CD4-positive, alpha-beta T cell treated with Interleukin-4 for 4 hours (primary cell): ENCODE measurements at places on chromosomes 13 and 19.

DNA sequence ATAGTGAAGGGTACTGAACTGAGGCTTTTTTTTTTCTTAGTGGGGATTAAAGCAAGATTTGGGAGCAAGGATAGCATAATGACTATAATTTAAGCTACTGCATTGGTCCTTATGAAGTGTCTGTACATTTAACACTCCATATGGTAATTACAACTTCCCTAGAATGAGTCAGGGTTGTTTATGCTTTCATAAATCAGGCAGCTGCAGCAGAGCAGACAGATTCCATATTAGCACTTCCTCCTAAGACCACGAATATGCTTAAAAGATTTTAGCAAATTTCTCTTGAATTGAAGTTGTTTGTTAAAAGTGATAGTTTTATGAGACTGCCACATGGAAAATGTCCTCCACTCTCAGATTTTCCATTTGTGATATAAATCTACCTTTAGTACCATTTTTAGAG lies 401.1 kb upstream of the SPRY2 start:
- no peak for DNase-seq

- no peak for DNase-seq
Observed at GRCh38 chr13:96525715-96526114, 435.8 kb downstream of the HS6ST3 start.

DNA sequence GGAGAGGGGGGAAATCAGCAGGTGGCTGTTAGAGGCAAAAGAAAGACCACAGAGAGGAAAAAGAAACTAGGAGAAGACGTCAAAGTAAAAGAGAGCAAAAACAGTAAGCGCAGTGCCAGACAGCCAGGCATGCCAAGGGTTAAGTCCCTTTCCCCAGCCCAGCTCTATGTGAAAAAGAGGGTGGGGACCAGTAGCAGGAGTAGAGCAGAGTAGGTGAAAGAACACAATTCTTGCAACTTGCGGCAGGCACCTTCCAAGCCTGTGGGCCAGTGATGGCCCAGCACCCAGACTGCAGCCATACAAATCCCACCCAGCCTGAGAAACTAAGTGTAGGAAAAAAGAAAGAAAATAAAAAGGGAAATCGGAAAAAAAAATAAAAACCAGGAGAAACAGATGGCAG lies 64.2 kb upstream of the ZNF85 start:
- DNase-seq: no peak

GRCh38 chr13:113607889-113608635 lies 23.5 kb downstream of the TFDP1 start:
- DNase-seq: no peak

DNA sequence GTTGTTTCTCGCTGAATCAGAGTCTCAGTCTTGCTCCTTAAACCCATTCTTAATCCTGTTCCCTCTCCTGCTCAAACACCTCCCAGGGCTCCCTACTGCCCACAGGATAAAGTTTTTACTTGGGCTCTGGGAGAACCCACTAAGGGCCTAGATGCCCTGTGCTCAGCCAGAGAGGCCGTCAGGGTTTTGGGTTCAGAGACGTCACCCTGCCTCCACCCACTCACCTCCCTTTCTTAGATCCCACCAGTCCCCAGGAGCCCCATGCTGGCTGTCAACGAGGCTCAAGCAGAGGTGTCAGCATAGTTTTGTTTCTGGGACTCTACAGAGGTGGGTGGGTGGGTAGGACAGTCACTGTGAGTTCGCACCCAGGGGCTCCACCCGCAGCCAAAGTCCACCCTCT lies 15.5 kb upstream of the CYP4F2 start:
- DNase-seq: no peak

GRCh38 chr19:4803736-4804695 lies 12.5 kb downstream of the FEM1A start:
- DNase-seq: peak; percentile 52

- DNase-seq: no peak
Observed at GRCh38 chr13:36888645-36889044, 31.4 kb downstream of the SMAD9 start.

- DNase-seq: no peak
Observed at GRCh38 chr19:46213156-46213555, 16.4 kb upstream of the IGFL1 start.

DNA sequence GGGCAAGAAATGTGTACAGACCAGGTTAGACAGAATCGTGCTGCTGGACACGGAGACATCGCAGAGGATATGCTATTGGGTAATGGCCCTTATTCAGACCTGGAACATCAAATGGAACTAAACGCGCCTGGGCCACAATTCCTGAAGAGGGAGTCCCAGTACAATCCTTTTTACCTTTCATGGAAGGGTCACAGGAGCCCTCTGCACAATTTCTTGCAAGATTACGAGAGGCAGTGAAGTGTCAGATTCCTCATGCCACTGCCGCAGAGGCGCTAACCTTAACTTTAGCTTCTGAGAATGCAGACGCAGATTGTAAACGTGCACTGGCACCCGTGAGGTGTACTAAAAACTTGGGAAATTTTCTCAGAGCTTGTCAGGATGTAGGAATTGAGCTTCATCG lies 18.1 kb downstream of the CLEC4M start:
- DNase-seq: no peak

- no peak for DNase-seq
Observed at GRCh38 chr13:55517312-55517711, 1623.4 kb upstream of the PRR20A start.

- no peak for DNase-seq
Observed at GRCh38 chr13:99392470-99393135, 85.4 kb upstream of the GPR183 start.

- no peak for DNase-seq
Observed at GRCh38 chr13:105972811-105973590, 562.5 kb downstream of the EFNB2 start.

DNA sequence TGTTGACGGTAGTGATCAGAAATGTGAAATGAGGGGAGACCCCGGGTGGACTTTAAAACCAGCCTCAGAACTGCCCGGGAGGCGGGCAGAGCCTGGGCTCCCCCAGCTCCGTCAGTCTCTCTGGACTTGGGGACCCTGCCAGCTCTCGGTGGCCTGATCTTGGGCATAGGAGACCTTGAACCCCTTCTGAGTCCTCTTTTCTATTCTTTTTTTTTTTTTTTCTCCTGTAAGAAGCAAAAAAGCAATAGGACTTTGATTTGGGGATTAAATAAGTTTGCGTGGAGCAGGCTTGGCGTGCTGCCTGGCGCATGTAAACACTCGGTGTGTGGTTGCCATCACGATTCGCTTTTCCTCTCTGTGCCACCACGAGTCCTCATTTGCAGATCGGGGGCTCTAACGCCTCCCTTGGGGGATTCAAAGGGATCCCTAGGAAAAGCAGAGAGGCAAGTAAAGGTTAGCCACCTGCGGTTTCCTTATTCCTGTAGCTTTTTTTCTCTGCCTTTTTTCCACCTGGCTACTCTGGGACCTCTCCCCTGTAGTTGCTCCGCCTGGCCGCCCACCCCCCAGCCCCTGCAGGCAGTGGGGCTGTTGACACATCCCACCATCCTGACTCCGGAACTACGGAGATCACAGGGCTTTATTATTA lies 1.3 kb downstream of the SAFB start:
- DNase-seq: no peak

- DNase-seq: peak; percentile 23
Observed at GRCh38 chr19:51259348-51260245, 8.7 kb downstream of the SIGLECL1 start.

GRCh38 chr13:106756446-106756845 lies 188.5 kb upstream of the ARGLU1 start:
- no peak for DNase-seq

- no peak for DNase-seq
Observed at GRCh38 chr13:44421853-44422525, 48.4 kb downstream of the SERP2 start.

DNA sequence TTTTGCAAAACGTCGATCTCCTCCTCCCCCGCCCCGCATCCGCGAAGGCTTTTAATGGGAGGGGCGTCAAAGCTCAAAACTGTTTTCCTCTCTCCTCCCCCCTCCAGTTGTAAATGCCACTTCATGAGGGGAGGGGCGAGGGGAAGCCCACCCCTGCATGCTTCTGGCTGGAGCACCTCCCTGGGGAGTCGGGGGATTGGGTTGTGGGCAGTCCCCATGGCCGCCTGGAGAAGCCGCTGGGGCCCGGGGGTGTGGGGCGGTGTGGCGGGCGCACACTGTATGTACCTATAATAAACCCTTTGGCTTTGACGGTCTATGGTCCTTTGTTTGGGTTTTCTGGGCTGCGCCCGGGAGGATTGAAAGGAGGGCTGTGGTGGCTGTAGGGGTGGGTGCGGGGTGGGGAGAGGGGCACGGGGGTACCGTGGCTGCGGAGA lies 505 bp upstream of the SHKBP1 start:
- DNase-seq: peak; percentile 21

- no peak for DNase-seq
Observed at GRCh38 chr19:38898788-38899446, 501 bp downstream of the SIRT2 start.

- no peak for DNase-seq
Observed at GRCh38 chr13:106916329-106916976, 348.5 kb upstream of the ARGLU1 start.

DNA sequence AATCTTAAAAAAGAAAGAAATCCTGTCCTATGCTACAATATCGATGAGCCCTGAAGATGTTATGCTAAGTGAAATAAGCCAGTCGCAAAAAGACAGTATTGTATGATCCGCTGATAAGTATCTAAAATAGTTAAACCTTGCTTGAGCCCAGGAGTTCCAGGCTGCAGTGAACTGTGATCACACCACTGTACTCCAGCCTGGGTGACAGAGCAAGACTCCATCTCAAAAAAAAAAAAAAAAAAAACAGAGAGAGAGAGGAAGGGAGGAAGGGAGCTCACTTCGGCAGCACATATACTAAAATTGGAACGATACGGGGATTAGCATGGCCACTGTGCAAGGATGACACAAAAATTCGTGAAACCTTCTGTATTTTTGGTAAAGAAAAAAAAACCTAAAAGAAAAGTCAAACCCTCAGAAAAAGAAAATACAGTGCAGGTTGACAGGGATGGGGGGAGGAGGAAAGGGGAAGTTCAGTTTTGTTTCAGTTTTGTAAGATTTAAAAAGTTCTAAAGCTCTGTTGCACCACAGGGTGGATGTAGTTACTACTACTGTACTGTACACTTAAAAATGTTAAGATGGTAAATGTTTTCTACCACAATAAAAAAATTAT lies 8.4 kb downstream of the CLASRP start:
- DNase-seq: no peak

DNA sequence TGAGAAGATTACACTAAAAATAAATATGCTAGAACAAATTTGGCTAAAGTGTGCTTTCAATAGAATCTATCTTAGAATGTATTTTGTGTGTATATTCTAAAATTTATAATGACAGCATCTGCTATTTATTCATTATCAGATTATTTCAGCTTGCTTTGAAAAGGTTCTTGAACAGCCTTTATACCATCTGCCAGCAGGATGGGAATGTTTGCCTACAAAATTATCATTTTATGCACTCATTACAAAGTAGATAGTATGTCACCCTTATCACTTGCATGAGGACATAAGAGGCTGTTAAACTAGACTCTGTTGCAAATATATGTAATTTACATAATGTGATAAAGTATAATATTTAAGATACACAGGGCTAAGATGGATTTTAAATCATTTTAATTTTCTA lies 1286.9 kb upstream of the PCDH20 start:
- no peak for DNase-seq

GRCh38 chr19:8827277-8827676 lies 4.8 kb downstream of the ZNF558 start:
- no peak for DNase-seq

DNA sequence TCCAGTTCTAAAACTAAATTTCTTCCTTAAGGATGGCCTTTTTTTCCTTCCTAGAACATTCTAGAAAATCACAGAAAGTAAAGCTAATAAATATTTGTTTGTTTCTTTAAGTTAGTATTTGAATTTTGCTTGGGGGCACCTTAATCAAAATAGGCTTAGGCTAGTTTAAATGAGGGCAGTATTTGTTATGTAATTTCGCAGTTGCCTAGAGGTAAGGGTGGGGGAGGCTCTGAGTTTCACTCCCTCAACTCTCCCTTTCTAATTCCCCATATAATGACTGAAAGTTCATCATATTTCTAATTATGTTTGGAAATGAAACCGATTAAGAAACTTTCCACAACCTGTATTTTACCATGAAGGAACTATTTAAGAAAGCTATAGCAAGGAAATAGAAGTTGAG lies 40.6 kb downstream of the PCDH17 start:
- no peak for DNase-seq

DNA sequence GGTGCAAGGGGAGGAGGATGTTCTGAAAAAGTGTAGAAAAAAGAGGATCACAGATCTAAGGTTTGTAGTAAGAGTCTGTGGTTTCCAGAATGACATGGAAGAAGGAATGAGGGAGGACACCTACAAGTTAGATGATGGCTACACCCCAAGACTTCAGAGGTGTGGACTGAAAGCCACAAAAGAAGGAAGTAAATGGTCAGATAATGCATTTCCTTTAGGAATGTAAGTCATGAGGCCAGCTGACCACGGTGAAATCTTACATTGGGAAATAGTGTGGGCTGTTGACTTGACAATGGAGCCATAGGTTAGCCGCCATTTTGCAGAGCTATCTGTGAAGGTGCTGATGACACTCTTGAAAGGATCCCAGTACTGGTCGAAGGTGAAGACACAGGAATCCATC lies 25.3 kb upstream of the FBXO27 start:
- DNase-seq: no peak

DNA sequence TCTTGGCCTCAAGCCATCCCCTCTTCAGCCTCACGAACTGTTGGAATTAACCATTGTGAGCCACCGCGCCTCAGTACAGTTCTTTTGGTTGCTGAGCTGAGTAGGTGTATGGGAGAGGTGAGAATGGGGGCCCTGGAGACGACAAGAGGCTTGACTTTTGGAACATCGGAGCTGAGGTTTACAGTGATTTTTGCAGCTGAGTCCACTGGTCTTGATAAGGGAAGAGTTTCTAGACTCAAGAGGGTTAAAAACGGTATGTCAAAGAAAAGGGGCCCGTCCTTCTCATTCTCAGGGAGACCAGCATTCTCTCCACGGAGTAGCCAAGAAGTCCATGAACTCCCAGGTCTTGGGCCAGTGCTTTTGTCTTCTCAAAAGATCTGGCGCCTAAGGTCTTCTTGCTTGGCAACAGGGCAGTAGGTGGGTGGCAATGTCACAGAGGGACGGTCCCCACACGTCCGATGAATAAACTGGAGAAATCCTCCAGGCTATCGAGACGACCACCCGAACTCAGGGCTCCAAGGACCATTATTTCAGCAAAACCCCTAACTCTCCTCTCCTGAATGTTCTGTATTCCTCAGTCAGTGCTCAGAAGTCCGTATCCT lies 6.4 kb upstream of the QTRT1 start:
- DNase-seq: no peak

GRCh38 chr13:69948016-69948415 lies 159.6 kb upstream of the ATXN8OS start:
- DNase-seq: no peak

GRCh38 chr13:99421271-99421670 lies 80.0 kb upstream of the TM9SF2 start:
- no peak for DNase-seq

GRCh38 chr13:47303626-47304025 lies 406.8 kb upstream of the HTR2A start:
- DNase-seq: no peak

- no peak for DNase-seq
Observed at GRCh38 chr19:13619203-13619632, 112.9 kb upstream of the CACNA1A start.
